ENCODE measurements at places on chromosomes 1 and 21. TPM values are rescaled to one million over a fixed set of nuclear protein-coding genes. Genes with fewer than 3 reads are reported as not detected.

AXDND1 gene
- 7.5 TPM for total RNA-seq

GRCh38 chr1:75423616-75424015 is 187.3 kb downstream of the SLC44A5 start:
- no peak for DNase-seq

- no peak for DNase-seq
Measured at GRCh38 chr1:111015222-111015621, 51.5 kb upstream of the LRIF1 start.

DNA sequence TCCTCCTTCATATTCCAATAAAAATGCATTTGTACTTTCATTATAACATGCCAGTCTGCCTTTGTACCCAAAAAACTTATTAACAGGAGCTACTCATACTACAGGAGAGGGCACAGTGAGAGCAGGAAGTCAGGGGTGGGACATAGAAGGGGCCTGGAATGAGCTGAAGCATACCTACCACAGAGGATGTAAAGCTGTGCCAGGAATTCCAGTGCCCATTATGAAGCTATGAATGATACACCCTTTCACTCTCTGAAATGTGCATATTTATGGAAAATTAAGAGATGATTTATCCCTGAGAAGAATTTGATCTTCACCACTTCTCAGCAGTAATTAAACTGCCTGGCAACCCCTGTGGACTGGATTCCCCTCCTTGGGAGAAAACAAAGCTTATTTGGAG is 65.8 kb downstream of the ATP5PO start:
- DNase-seq: no peak

GRCh38 chr1:180994262-180994661 is 28.4 kb downstream of the STX6 start:
- no peak for DNase-seq

DNA sequence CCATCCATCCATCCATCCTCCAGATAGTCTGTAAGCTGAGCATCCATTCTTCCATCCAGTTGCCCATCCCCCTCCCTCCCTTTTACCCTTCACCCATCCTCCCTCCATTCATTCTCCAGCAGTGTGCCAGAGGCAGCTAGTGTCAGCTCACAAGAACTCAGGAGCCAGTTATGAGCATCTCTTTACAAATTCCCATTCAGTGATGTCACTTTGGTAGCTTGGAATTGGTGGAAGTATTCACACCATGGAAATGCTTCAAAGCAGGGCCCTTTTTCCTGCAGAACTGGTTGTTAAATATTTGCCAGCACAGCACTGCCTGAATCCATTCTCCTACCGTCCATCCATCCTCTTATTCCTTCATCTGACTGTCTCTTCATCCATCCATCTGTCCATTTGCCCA is 72.5 kb downstream of the ARHGEF10L start:
- DNase-seq: peak; percentile 11

GRCh38 chr1:63713627-63714481 is 60.0 kb upstream of the ROR1 start:
- peak; percentile 72 for DNase-seq

GRCh38 chr1:12851779-12852178 is 3.3 kb upstream of the HNRNPCL1 start:
- no peak for DNase-seq

DNA sequence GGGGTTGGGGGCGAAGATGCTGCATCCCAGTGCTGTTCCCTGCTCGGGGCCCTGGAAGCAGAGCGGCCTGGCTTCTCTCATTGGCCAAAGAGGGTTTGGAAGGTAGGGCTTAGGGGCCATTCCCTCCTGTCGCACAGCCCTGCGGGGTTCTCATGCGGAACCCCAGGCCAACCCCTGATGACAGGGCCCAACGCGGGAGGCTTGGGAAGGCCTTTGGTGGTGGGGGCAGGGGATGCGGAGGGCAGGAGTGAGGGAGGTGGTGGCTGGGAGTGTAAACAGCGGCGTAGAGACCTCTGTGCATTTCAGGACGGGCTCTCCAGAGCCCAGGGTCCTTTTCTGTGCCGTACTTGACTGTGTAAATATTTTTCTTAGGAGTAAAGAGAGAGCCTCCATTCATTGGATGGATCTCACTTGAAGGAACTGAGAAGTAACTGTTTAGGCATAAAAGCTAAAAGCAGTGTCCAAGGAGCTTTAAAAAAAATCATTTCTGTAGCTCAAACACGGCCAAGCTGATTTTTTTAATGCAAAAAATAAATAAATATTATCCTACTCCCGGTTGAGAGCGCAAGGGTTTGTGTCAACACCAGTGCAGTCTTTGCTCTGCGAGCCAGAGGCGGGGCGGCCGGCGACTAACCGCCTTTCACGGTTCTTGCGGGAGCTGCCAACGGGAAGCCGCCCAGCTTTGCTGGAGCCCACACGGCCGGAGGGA is 169.1 kb downstream of the PRDM16 start:
- DNase-seq: no peak

GRCh38 chr1:224338150-224338838 is 8.3 kb upstream of the NVL start:
- DNase-seq: no peak

ZNF697 gene
- 18.8 TPM for total RNA-seq

ST6GALNAC5 gene
- total RNA-seq: 166 TPM

GRCh38 chr1:3024588-3024987 is 3.3 kb downstream of the ACTRT2 start:
- DNase-seq: no peak

- DNase-seq: no peak
Measured at GRCh38 chr1:153353226-153353947, 4.3 kb upstream of the S100A9 start.

GRCh38 chr1:212656730-212657129 is 42.9 kb downstream of the BATF3 start:
- no peak for DNase-seq

RNU1-4 gene
- total RNA-seq: under 0.01 TPM

- no peak for DNase-seq
Measured at GRCh38 chr1:110879758-110880606, 7.0 kb downstream of the CD53 start.

SYNJ1 gene
- 2.9 TPM for total RNA-seq

LCE2A gene
- total RNA-seq: not detected

Measured in umbilical cord (tissue), 2 donors.